Smooth muscle cell of the umbilical artery (primary cell): ENCODE measurements at places on chromosomes 11 and 22. TPM values are rescaled to one million over a fixed set of nuclear protein-coding genes. Genes with fewer than 3 reads are reported as not detected.

The MMP10 gene
- 1.3 and 2.1 TPM in 2 replicates for total RNA-seq

The TNNI2 gene
- total RNA-seq = not detected in 2 replicates

The LMO1 gene
- not detected in 2 replicates for total RNA-seq

The CTSW gene
- total RNA-seq = not detected in 2 replicates

The B4GALNT4 gene
- total RNA-seq = 8.0 and 10.0 TPM in 2 replicates

The OR5B21 gene
- total RNA-seq = not detected in 2 replicates

The ACRV1 gene
- not detected in 2 replicates for total RNA-seq

The MEI1 gene
- 0.28 and 0.30 TPM in 2 replicates for total RNA-seq

The BRSK2 gene
- 0.65 and 0.89 TPM in 2 replicates for total RNA-seq

The MUC5AC gene
- total RNA-seq = not detected in 2 replicates

The OR10W1 gene
- not detected in 2 replicates for total RNA-seq

The MS4A7 gene
- total RNA-seq = not detected in 2 replicates
